ENCODE measurements at places on chromosomes 6 and 20. TPM values are rescaled to one million over a fixed set of nuclear protein-coding genes. Genes with fewer than 3 reads are reported as not detected.
A peak's percentile ranks its signal among the peaks of the same experiment; 100 is the strongest.

- no peak for DNase-seq
Observed at GRCh38 chr6:12186528-12186927, 103.6 kb upstream of the EDN1 start.

- DNase-seq = no peak
Observed at GRCh38 chr20:13212750-13213149, 8.3 kb upstream of the ISM1 start.

GRCh38 chr20:64102647-64103354 is 4.6 kb downstream of the NPBWR2 start:
- DNase-seq = no peak

GRCh38 chr6:98871057-98871456 is 36.7 kb downstream of the POU3F2 start:
- DNase-seq = no peak

DNA sequence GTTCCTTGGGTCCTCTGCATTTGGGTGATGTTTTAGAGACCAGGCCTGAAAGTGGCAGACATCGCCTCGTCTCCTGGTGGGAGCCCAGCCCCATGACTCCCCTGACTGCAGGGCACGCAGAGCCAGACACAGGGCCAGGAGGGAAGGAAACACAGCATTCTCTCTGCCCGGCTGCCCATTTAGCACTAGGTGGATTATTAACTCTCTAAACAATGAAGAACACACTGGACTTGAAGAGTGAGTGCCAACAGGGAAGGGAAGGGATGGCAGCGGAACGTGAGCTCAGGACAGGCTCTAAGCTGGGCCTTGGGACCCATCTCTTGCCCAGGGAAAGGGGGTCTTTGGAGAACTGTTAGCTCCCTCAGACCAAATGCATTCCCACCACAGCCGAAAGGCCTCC is 80.4 kb downstream of the TBXT start:
- no peak for DNase-seq

DNA sequence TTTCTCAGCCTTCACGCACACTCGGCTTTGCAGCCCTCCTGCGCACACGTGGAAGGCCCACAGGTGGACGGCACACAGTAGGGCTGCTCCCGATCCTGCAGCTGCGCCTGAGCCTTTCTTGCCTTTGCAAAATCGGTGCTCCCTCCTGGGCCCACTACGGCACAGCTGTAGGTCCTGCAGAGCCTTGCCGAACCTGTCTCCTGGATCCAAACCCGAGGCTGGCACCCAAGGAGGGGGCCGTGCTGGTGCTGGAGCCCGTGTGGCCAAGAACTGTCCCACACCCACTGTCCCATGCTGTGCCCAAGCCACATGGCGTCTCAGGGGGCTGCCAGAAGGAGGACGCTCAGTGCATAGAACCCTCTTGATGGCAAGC is 227.4 kb downstream of the TTLL2 start:
- no peak for DNase-seq

GRCh38 chr6:150567380-150567779 is 32.3 kb upstream of the PLEKHG1 start:
- DNase-seq = no peak

- DNase-seq = no peak
Observed at GRCh38 chr6:8392569-8392968, 42.8 kb downstream of the SLC35B3 start.

- no peak for DNase-seq
Observed at GRCh38 chr6:445571-446417, 54.2 kb downstream of the IRF4 start.

DNA sequence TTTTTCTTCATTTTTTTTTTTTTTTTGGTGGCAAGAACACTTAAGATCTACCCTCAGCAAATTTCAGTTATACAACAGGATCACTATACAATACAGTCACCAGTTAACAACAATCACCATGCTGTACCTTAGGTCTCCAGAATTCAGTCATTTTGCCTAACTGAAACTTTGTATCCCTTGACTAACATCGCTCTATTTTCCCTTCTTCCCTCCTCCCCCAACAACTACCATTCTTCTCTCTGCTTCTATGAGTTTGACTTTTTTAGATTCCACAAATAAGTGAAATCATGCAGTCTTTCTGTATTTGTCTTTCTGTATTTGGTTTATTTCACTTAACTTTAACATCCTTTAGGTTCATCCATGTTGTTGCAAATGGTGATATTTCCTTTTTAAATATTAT is 42.4 kb upstream of the DOK5 start:
- no peak for DNase-seq

DNA sequence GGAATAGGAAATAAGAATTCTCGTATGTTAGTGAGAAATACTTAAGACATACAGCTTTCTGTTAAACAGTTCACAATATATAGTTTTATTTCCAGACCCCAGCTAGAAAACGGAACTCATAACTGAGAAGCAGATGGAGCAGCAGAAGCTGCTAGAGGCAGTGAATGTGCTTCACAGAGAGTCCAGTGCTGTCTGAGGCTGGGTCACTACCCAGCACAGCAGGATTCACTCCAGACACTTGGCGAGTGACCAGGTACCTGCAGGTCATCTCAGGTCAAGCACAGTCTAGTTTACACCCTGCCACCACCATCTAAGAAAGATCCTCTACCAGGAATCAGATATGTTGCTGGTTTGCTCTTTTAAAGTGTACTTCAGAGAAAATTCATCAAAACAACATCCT is 243.1 kb upstream of the RAB32 start:
- DNase-seq = no peak

DNA sequence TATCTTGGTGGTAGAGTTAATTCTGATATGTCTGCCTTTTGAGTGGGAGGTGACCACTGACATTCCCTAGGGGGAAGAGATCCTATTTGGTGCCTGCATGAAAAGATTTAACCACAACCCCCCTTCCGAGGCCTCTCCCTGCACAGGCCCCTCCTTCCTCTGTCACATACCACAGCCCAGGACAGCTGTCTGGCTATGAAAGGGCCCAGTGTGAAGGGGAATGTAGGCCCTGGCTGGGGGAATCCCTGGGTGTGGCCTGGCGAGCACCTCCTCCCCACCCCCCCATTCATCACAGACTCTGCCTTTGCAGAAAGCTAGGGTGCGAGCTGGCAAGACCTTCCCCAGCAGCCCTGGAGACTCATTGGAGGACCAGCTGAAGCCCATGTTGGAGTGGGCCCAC is 27.4 kb upstream of the MAPRE1 start:
- peak; percentile 50 for DNase-seq

DNA sequence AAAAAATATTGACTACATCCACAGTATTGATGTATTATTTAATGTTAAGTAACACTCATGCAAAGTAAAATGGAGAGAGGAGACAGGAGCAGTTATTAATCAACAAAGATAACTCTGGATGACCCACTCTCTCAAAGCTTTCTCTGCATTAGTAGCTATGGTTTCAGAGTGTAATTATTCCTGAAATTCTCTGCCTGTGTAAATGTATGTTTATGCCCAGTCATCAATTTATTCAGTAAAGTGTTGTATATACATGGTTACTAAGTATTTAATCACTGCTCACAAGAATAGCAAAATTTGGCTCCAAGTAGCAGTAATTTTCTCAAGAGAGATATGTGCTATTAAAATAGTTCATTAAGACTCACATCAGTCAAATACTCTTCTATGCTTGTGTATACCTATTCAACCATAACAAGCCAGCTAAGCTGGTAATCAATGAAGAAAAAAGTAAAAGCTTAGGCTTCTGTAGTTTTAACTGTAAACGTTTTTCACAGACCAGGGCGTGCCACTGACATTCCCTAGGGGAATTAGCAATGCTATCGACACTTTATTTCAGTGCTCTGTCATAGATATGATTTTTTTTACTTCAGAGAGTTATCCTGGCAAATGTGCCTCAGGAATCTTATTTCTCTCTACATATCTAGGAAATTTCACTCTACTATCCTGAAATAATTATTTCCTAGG is 54.0 kb upstream of the RAB32 start:
- DNase-seq = no peak

GRCh38 chr20:17406051-17406590 is 125.1 kb downstream of the BFSP1 start:
- DNase-seq = no peak

GRCh38 chr6:13411484-13411883 is 75.9 kb downstream of the GFOD1 start:
- DNase-seq = no peak

The C6orf15 gene
- not detected for polyA plus RNA-seq

The ASIP gene
- polyA plus RNA-seq = not detected

The OPRM1 gene
- not detected for polyA plus RNA-seq

The ETV7 gene
- not detected for polyA plus RNA-seq

The PARD6B gene
- 0.68 TPM for polyA plus RNA-seq

The ACSS1 gene
- polyA plus RNA-seq = 94.8 TPM

All from naive B cell (primary cell).